ENCODE measurements at places on chromosomes 5 and 9. TPM values are rescaled to one million over a fixed set of nuclear protein-coding genes. Genes with fewer than 3 reads are reported as not detected.
A peak's percentile ranks its signal among the peaks of the same experiment; 100 is the strongest.

Gene MAP1B
- 109 TPM for polyA plus RNA-seq

Gene PDE6A
- polyA plus RNA-seq, result 0.02 TPM

Gene SLC6A19
- polyA plus RNA-seq, result not detected

Gene KIF20A
- polyA plus RNA-seq, result 68.7 TPM

Gene KCNT1
- not detected for polyA plus RNA-seq

GRCh38 chr5:91178461-91178860 is 204.7 kb downstream of the ARRDC3 start:
- no peak for DNase-seq

GRCh38 chr5:33549982-33550567 is 109.3 kb downstream of the TARS1 start:
- DNase-seq, result no peak

DNA sequence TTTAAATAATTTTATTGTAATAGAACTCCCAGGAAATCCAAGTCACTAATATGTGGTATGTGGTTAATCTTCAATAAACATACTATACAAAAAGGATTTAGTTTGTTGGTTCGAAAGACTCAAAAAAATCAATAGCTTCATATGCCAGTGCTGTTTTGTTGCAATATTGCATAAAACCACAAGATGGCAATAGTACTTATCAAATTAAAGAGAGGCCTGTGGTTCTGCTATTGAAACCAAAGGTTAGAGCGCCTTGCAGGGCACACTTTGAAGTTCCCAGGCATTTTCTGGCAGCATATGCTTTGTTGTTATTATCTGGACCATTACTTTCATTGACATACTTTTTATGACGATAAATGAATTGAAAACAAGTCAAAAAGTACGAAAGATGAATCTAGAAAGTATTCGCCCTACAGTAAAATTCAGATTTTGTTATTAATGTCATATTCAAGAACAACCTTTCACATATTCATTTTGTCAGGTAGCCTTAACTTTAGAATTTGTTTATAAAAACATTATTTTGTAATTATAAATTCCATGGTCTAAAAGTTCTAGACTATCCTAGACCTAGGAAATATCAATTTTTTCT is 316.3 kb downstream of the MCTP1 start:
- peak; percentile 83 for DNase-seq

DNA sequence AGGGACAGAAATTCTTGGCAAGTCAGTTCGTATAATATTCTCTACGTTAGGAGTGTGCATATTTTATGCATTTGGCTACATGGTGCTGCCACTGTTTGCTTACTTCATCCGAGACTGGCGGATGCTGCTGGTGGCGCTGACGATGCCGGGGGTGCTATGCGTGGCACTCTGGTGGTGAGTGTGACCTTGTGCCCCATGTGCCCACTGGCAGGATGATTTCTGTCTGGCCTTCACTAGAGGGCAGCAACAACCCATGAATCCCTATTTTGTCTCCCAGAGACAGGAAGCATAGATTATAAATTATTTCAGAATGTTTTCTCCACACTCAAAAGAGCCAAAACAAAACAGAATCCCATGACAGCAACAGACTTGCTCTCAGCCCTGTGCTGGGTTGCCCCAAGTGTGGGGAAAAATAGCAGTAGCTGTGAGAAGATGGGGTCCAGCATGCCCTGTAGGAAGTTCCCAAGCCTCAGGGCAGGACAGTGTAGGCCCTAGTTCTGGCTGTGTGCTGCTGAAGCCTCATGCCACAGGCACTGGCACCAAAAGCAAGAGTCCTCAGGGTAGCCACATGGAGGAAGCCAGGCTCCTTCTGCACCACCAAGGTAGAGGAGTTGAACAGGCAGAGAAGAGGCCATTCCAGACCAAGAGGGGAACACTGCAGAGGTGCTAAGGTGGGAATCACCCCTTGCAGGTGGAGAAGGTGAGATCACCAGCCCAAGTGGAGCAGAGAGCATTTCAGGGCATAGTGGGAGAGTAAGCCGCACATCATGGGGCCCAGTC is 16.0 kb downstream of the SLC22A5 start:
- DNase-seq, result peak; percentile 71

DNA sequence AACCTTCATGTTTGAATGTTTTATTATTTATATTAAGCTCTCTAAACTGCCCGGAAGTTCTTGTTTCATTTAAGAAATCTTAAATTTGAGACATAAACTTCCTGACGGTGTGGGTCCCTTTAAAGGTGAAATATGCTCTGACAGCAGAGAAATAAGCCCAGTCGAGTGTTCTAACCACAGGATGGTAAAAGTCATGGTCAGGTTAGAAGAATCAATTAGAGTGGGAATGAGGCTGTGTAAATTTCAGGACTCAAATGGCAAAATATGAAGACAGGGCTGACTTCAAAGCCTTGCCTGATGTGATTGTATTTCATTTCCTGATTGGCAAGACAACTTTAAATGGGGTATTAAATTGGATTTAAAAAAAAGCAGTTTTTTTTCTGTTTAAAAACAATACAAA is 432.9 kb upstream of the BRINP1 start:
- no peak for DNase-seq

DNA sequence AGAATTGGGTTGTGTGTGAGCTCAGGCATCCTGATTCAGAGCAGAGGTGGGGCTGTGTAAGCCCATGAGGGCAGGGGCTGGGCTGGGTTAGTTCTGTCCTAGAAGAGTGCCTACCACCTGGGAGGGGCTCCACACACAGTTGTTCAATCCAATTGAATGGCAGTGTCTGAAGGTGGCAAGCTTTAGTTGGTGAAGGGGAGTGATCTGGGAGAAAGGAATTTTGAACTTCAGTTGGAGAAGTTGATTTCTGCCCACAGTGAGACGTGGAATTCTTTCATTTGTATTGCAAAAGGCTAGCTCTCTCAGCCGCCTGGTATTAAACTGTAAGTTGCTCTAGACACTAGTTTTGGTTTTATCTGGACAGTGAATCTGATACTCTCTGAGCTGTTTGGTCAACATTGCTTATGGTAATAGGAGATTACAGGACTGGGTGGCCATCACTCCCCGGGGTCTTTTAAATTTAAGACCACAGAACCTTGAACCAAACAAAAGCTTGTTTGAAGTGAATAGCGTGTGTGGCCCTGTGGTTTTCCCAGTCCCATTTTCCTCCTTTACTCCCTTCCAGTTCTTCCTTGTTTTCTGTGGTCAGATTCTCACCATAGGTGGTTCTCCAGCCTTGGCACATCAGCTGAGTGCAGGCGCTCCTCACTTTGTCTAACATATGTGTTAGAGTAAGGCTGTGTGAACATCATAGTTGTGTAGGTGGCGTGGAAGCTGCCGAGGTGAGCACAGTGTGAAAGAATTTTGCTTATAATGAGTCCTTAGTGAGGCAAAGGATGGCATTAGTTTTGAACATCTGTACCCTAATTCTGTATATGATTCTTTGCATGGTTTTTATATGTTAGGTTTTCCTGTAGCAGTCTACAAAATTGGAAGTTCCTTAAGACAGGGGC is 78.0 kb downstream of the ARHGAP26 start:
- no peak for DNase-seq

DNA sequence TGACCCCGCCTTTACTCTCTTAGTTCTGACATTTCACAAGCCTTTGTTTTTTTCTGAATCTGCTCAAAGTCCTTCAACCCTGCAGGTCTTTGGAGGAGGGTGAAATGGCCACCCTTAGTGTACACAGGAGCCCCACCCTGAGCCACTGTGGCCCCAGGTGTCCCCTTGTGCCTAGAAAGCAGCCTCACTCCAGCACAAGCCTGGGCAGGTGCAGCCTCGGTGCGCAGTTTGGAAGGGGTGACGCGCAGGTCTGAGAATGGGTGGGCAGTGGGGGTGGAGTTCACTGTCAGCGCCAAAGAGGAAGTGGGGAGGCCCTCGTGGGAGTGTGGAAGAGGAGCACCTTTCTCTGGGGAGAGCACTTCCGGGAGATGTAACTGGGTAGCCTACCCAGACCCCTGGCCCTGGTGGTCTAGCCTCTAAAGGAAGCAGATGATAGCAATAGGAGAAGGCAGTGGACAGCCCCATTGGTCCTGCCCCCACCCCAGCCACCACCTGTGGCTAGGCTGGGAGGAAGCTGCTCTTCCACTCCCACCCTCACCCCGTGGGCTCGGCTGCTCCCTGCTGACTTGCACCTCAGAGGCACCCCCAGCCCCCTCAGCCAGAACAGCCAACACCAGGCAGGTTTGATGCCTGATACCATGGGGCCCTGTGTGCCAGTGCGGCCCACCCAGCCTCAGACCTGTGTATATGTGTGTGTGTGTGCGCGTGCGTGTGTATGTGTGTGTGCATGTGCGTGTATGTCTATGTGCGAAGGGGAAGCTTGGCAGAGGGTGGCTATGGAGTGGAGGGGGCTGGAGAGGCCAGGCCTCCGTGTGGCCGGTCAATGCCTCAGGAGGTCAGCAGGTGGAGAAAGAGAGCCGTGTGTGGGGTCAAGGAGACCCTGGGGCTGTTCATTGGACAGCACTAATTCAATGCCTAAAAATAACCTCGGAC is 16.8 kb upstream of the DAB2IP start:
- no peak for DNase-seq

DNA sequence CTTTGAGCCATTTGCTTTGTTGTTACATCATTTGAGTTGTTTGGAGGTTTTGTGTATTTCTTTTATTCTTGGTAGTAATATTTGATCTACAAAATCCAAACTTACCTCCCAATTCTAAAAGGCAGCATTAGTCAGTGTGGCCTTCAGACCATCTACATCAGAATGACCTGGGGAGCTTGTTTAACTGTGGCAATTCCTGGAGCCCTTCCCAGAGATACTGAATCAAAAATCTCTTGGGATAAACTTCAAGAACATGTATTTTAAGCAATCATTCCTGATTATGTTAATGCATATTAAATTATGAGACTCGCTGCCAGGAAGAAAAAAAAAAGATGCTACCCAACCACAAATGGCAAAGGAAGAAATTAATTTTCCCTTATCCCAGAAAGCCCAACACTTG is 268.9 kb upstream of the PDE4D start:
- DNase-seq, result no peak

- DNase-seq, result no peak
Measured at GRCh38 chr9:99572567-99572966, 249.1 kb upstream of the NR4A3 start.

DNA sequence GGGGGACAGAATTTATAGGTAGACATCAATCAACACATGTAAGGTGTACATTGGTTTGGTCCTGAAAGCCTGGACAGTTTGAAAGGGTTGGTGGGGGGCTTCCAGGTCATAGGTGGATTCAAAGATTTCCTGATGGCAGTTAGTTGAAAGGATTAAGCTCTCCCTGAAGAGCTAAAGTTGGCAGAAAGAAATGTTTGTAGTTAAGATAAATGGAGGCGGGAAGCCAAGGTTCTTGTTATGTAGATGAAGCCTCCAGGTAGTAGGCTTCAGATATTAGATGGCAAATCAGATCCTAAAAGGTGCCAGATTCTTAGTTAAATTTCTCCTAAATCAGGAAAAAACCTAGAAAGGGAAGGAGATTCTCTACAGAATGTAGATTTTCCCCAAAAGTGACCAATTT is 9.0 kb upstream of the LRRTM2 start:
- DNase-seq, result no peak

- DNase-seq, result no peak
Measured at GRCh38 chr5:62742207-62742606, 163.6 kb downstream of the LRRC70 start.

DNA sequence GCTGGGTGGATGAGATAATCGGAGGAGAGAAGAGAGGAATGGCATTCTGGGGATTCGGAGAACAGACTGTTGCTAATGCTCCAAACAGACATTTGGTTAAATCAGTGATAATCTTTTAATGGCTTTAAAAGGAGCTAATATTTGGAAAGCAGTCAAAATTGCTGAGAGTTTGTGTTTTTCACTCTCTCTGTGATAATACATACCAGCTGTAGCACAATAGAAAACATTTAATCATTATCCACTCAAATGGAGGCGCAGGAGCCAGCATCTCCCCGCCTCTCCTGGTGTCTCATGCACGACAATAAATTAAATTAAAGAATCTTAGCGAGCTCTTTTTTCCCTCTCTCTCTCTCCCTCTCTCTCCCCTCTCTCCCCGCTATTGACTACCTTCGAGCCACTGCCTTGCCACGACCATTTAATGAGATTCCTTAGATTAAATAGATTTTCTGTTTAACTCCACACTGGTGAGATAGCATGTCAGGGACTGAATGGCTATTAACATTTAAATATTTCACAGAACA is 268.6 kb upstream of the MVB12B start:
- no peak for DNase-seq

DNA sequence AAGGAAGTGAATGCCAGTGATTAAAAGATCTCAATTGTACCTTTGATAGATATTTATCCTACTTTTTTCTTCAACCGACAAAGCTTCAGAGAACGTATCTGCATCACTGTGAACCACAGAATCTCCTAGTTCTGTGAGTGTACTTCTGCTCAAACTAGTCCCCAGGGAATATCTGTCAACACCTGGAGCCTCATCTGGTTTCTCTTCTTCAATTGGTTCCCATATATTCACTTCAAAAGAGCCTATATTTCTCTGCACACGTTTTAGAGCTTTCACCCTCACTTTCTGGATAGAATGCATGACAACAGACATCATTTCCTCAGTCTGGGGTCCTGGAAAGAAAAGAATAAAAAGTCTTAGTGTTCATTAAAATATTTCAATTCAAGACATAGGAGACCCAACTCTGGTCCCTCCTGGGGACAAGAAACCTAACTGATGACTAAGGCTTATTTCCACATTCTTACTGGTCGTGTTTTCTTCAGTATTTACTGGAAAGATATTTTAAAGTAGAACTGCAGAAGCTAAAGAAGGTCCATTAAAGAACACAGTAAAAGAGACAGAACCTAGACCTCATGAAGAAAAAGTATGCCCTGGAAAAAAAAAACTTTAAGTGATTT is 64.3 kb downstream of the CPLANE1 start:
- no peak for DNase-seq

DNA sequence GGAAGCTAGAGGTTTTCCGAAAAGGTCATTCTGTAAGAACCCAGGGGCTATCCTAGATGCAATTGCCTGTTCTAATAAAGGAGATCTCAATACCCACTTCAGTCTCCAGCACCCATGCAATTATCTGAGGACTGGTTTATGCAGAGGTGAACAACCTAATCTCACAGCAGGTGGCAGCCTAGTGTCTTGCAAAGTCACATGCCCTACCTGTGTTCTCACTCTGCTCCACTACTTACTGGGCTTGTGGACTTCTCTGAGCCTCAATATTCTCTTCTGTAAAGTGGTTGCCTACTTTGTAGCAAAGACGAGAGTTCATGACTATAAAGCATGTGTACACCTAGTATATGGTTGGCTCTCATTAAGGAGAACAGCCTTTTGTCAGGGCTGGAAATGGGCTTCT is 21.0 kb upstream of the ALDH1B1 start:
- DNase-seq, result peak; percentile 55

DNA sequence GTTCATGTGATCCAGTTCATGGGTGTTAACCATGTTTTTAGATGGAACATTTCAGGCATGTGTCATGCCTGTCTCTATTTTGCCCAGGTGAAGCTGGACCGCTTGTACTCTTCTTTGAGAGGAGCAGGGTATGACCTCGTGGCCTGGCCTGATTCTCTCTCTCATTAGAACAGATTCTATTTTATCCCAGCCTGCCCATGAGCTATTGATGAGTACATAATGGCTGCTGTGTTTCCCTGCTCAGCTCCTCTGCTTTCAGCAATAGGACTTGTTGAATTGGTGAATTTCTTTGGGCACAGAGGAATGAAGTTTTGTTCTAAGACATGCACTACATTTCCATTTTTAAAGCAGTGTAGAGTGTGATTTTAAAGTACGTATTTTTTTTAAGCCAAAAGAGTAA is 86.2 kb downstream of the HACD4 start:
- DNase-seq, result no peak

- no peak for DNase-seq
Measured at GRCh38 chr9:6268826-6269397, 53.3 kb downstream of the IL33 start.

All from fibroblast of lung (primary cell).